ENCODE measurements at places on chromosomes 3 and 15. TPM values are rescaled to one million over a fixed set of nuclear protein-coding genes. Genes with fewer than 3 reads are reported as not detected.

The ACTRT3 gene
- total RNA-seq, result 2.7 TPM

DNA sequence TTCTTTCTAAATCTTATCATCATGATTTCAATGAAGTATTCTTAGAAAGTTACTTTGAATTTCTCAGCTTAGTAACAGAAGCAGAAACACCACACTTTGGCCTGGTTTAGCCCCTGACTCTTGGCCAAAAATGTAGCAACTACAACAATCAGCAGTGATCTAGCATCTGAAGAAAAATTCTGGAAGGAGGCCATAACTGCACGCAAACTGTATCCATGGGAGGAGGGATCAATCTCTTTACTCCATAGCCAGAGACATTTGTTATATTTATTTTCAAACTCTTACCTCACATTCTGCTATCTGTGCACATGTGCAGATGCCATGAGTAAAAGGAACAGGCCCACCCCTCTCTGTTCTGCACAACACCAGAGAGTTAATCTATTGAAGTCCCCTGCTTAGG lies 251.0 kb upstream of the P2RY1 start:
- H3K27me3 ChIP-seq, result no peaks in the 10 kb centered on the region
- DNase-seq, result no peak
- H3K36me3 ChIP-seq, result no peaks in the 10 kb centered on the region
- H3K4me3 ChIP-seq, result no peak overlapping the region
- H3K27ac ChIP-seq, result no peak overlapping the region

The TTC23 gene
- 19.8 TPM for total RNA-seq

The LSAMP gene
- 3.6 TPM for total RNA-seq

DNA sequence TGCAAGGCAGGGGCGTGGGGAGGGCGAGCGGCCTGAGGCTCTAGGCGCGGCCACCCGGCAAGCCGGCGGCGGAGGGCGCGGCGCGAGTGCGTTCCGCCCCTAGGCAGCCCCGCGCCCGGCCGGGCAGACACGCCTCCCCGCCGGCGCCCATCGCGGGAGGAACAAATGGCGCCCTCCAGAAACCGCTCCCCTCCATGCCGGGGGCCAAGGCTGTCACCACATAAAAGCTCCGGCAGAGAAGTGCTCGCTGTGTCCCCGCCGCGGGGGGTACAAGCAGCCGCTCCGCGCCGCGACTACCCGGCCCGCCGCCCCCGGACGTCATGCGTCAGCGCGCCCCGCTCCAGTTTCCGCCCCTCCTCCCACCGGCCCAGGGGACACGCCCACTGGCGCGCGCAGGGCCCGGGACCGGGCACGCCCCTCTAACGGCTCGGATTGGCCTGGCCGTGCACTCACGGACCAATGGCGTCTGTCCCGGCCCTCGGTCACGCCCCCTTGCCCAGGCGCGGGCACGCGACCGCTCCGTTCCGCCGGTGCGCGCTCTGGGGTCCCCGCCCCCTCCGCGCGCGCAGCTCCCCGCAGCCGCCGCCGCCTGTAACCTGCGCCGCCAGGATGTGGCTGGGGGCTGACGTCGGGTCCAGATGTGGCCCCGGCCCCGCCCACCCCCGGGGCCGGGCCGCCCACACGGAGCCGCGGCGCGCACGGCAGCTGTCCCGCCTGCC lies at the start of gene KLF13:
KLF13 (plus strand) TSS at position 680 of the 719 bp plus-strand sequence. CDS start 378 bp downstream, outside the sequence.
- H3K4me1 ChIP-seq, result peaks cover 39% of the 10 kb centered on the region
- peak within 1 kb of the TSS; percentile 78 for H3K4me3 ChIP-seq
- no peak within 1 kb of the TSS for H3K27ac ChIP-seq
- peaks cover 17% of the 10 kb centered on the region for H3K27me3 ChIP-seq
- DNase-seq, result peak; percentile 99

The IL16 gene
- 0.46 TPM for total RNA-seq

GRCh38 chr15:34691034-34691433 lies 63.8 kb downstream of the GJD2 start:
- H3K27me3 ChIP-seq, result no peaks in the 10 kb centered on the region
- no peak for DNase-seq
- no peak overlapping the region for H3K4me3 ChIP-seq
- H3K27ac ChIP-seq, result no peak overlapping the region

The SKIC8 gene
- 55.6 TPM for total RNA-seq

The DNASE1L3 gene
- total RNA-seq, result not detected

The STRIT1 gene
- total RNA-seq, result 0.33 TPM

DNA sequence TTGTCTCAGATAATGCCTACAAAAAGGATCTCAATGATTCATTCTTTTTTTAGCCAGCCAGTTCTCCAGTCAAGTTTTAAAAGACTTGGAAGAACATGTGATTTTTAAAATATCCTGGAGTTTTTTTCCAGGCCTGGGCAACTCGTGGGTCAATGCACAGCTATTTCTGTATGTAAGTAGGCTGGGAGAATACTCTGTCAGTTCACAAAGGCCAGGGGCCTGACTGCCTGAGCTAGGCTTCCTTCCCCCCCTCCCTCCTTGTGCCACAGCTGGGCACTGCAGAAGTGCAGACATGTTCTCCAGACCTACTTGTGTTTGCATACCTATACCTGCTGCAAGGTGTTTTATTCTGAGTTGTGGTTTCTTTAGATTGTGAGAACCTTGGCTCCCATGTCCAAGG lies 43.7 kb downstream of the CTDSPL start:
- no peaks in the 10 kb centered on the region for H3K27me3 ChIP-seq
- no peak for DNase-seq
- peak overlapping the region; percentile 28 for H3K27ac ChIP-seq
- H3K4me3 ChIP-seq, result no peak overlapping the region
- no peaks in the 10 kb centered on the region for H3K36me3 ChIP-seq
- peaks cover 33% of the 10 kb centered on the region for H3K4me1 ChIP-seq

- no peaks in the 10 kb centered on the region for H3K27me3 ChIP-seq
- H3K4me1 ChIP-seq, result peaks cover 19% of the 10 kb centered on the region
- no peak overlapping the region for H3K4me3 ChIP-seq
- peaks cover 5% of the 10 kb centered on the region for H3K36me3 ChIP-seq
- no peak for DNase-seq
These were observed 61.5 kb downstream of the SLCO2A1 start for GRCh38 chr3:133967992-133968892.

- DNase-seq, result no peak
- H3K36me3 ChIP-seq, result peaks cover 2% of the 10 kb centered on the region
- no peaks in the 10 kb centered on the region for H3K27me3 ChIP-seq
- peaks cover 77% of the 10 kb centered on the region for H3K4me1 ChIP-seq
These were observed 157.2 kb downstream of the PTPRG start for GRCh38 chr3:61718565-61718964.

- no peak for DNase-seq
- H3K27me3 ChIP-seq, result peaks cover 13% of the 10 kb centered on the region
- no peak overlapping the region for H3K4me3 ChIP-seq
These were observed 16.0 kb upstream of the RAD18 start for GRCh38 chr3:8979262-8979661.

The DNAJB11 gene
- 44.2 TPM for total RNA-seq

GRCh38 chr15:48515500-48515899 lies 130.0 kb downstream of the FBN1 start:
- no peak overlapping the region for H3K27ac ChIP-seq
- no peak overlapping the region for H3K4me3 ChIP-seq
- H3K36me3 ChIP-seq, result no peaks in the 10 kb centered on the region
- peaks cover 5% of the 10 kb centered on the region for H3K4me1 ChIP-seq

- no peaks in the 10 kb centered on the region for H3K27me3 ChIP-seq
- H3K27ac ChIP-seq, result no peak overlapping the region
- no peaks in the 10 kb centered on the region for H3K4me1 ChIP-seq
- H3K4me3 ChIP-seq, result no peak overlapping the region
- DNase-seq, result no peak
- peaks cover 31% of the 10 kb centered on the region for H3K36me3 ChIP-seq
These were observed 18.3 kb downstream of the PLCD1 start for GRCh38 chr3:38011111-38011510.

The AHSG gene
- total RNA-seq, result 1.5 TPM

GRCh38 chr15:66008940-66009562 lies 139.8 kb downstream of the RAB11A start:
- DNase-seq, result no peak
- H3K4me1 ChIP-seq, result peaks cover 3% of the 10 kb centered on the region
- no peaks in the 10 kb centered on the region for H3K27me3 ChIP-seq
- no peaks in the 10 kb centered on the region for H3K36me3 ChIP-seq
- no peak overlapping the region for H3K27ac ChIP-seq
- no peak overlapping the region for H3K4me3 ChIP-seq

The NEK4 gene
- total RNA-seq, result 31.2 TPM

GRCh38 chr3:13208706-13209633 lies 135.7 kb upstream of the IQSEC1 start:
- H3K4me3 ChIP-seq, result no peak overlapping the region
- H3K4me1 ChIP-seq, result peaks cover 5% of the 10 kb centered on the region
- H3K27me3 ChIP-seq, result no peaks in the 10 kb centered on the region
- no peak for DNase-seq
- H3K36me3 ChIP-seq, result no peaks in the 10 kb centered on the region

GRCh38 chr3:168025076-168025475 lies 70.6 kb downstream of the GOLIM4 start:
- no peak for DNase-seq
- H3K36me3 ChIP-seq, result peaks cover 53% of the 10 kb centered on the region
- H3K4me3 ChIP-seq, result no peak overlapping the region
- no peaks in the 10 kb centered on the region for H3K27me3 ChIP-seq
- no peak overlapping the region for H3K27ac ChIP-seq

DNA sequence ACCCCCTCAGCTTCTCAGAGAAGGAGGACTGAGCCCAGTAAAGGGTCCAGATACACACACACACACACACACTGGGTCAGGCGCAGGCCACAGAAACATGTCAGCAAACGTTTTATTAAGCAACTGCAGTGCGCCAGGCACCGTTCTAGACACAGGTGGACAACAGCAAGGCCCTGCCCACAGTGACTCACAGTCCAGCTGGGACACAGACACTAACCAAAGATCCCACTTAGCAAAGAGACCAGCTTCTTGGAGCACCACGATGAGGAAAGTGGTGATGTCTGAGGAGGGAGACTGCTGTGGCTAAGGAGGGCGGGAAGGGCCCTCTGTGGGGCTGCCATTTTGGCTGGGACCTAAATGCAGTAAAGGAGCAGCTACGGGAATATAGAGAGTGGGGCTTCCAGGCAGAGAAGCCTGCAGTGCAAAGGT lies 2.8 kb upstream of the VILL start:
- no peaks in the 10 kb centered on the region for H3K36me3 ChIP-seq
- peaks cover 6% of the 10 kb centered on the region for H3K27me3 ChIP-seq
- no peak for DNase-seq

- H3K4me3 ChIP-seq, result no peak overlapping the region
- H3K27me3 ChIP-seq, result no peaks in the 10 kb centered on the region
- H3K36me3 ChIP-seq, result no peaks in the 10 kb centered on the region
- DNase-seq, result no peak
- H3K4me1 ChIP-seq, result peaks cover 4% of the 10 kb centered on the region
These were observed 136.3 kb downstream of the PLD1 start for GRCh38 chr3:171673951-171674350.

DNA sequence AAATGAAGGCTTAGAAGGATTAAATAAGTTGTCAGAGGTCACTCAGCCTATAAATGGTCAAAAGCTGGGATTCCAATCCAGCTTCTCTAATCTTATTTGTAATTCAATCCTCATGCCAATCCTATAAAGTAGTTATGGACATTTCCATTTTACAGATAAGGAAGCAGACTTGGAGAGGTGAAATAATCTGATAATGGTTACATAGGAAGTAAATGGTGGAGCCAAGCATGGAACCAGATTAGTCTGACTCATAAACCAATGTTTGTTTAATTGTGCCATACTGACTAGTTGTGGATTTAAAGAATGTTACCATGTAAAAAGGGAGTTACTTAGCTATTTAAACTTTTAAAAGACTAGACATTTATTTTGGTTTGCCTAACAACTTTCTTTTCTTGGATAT lies 59.7 kb downstream of the KCNAB1 start:
- no peak overlapping the region for H3K27ac ChIP-seq
- no peaks in the 10 kb centered on the region for H3K27me3 ChIP-seq
- H3K4me1 ChIP-seq, result no peaks in the 10 kb centered on the region
- DNase-seq, result no peak

- no peaks in the 10 kb centered on the region for H3K27me3 ChIP-seq
- H3K4me3 ChIP-seq, result no peak overlapping the region
- H3K36me3 ChIP-seq, result no peaks in the 10 kb centered on the region
- H3K4me1 ChIP-seq, result no peaks in the 10 kb centered on the region
These were observed 179.1 kb downstream of the WDR72 start for GRCh38 chr15:53580366-53580765.

GRCh38 chr3:11898611-11899325 lies 52.1 kb upstream of the TAMM41 start:
- H3K36me3 ChIP-seq, result no peaks in the 10 kb centered on the region
- DNase-seq, result no peak

- H3K4me3 ChIP-seq, result no peak overlapping the region
- H3K4me1 ChIP-seq, result peaks cover 8% of the 10 kb centered on the region
- no peak overlapping the region for H3K27ac ChIP-seq
- no peaks in the 10 kb centered on the region for H3K36me3 ChIP-seq
- peaks cover 39% of the 10 kb centered on the region for H3K27me3 ChIP-seq
- peak; percentile 80 for DNase-seq
These were observed 120.7 kb upstream of the LINGO1 start for GRCh38 chr15:77753281-77753873.

DNA sequence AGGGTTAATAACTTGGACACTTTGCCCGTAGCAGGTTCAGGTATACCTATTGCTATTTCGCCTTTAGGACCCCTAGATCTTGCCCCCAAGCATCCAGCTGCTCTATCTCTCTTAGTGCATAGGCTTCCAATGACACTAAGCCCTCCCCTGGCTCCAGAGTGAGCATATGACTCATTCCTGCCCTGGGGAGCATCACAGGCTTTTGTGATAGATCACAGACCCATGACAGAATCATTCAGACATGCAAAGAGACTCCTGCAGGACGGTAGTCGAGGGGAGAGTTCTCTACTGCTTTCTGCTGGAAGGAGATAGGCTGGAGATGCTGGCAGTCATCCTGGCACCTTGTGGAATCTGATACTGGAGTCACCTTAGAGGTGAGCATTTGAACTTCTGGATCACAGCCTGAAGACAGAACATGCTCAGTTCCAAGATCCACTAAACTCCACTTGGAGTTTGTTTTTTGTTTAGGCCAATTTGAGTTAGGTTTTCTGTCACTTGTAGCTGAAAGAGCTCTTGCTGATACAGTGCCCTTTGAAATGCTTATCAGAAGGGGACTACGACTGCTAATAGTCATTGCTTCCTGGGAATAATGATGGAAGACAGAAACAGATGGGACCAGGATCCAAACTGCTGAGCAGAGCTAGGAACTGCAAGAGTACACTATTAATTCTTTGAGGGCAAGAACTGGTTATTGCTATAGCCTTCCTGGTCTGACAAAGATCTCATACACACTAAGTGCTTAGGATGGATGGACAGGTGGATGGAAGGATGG lies 11.0 kb downstream of the LYSMD2 start:
- H3K4me3 ChIP-seq, result 0 out of 2 replicates have a peak overlapping the region, but pooled peaks have one; percentile 7
- no peaks in the 10 kb centered on the region for H3K27me3 ChIP-seq
- H3K36me3 ChIP-seq, result no peaks in the 10 kb centered on the region

GRCh38 chr3:189148081-189148507 lies 23.7 kb upstream of the TPRG1 start:
- no peaks in the 10 kb centered on the region for H3K27me3 ChIP-seq
- peaks cover 11% of the 10 kb centered on the region for H3K36me3 ChIP-seq
- peaks cover 14% of the 10 kb centered on the region for H3K4me1 ChIP-seq
- peak; percentile 69 for DNase-seq

The LSMEM2 gene
- 0.57 TPM for total RNA-seq

GRCh38 chr3:62114763-62115162 lies 258.6 kb downstream of the FEZF2 start:
- DNase-seq, result no peak
- H3K4me1 ChIP-seq, result peaks cover 8% of the 10 kb centered on the region
- H3K36me3 ChIP-seq, result peaks cover 15% of the 10 kb centered on the region
- H3K4me3 ChIP-seq, result no peak overlapping the region
- H3K27me3 ChIP-seq, result no peaks in the 10 kb centered on the region
- H3K27ac ChIP-seq, result no peak overlapping the region

The CEMIP gene
- 0.57 TPM for total RNA-seq
